ENCODE measurements at places on chromosomes 2 and 18. TPM values are rescaled to one million over a fixed set of nuclear protein-coding genes. Genes with fewer than 3 reads are reported as not detected.

RGPD3 gene
- 0.20 TPM for total RNA-seq

C2orf80 gene
- total RNA-seq, result not detected

ITGB6 gene
- 6.9 TPM for total RNA-seq

LRRTM4 gene
- not detected for total RNA-seq

FOXD4L1 gene
- total RNA-seq, result 0.63 TPM

PDE6D gene
- 13.2 TPM for total RNA-seq

Data from MCF 10A (cell line).